Stimulated activated CD4-positive, alpha-beta T cell treated with anti-CD3 and anti-CD28 coated beads, Interleukin-12 subunit alpha, Interleukin-12 subunit beta, amount 100 ng/mL, for 24 hours (primary cell): ENCODE measurements at places on chromosomes 12 and 14.

DNA sequence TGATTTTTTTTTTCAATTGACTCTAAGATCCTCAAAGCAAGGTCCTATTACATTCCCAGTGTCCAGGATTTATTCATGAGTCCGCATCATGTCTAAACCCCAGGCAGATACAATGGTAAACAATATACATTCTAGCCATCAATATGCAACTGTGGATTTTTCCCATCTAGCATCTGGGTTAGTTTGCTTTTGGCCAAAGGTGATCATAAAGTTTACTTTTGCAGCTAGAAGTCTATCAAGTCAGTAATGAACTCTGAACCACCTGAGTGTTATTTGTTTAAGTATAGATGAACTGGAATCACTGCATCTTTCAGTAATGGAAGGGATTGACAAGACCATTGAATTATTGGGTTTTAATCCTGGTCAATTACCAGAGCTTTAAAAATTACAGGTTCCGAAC lies 80.8 kb downstream of the STON2 start:
- no peak for DNase-seq

DNA sequence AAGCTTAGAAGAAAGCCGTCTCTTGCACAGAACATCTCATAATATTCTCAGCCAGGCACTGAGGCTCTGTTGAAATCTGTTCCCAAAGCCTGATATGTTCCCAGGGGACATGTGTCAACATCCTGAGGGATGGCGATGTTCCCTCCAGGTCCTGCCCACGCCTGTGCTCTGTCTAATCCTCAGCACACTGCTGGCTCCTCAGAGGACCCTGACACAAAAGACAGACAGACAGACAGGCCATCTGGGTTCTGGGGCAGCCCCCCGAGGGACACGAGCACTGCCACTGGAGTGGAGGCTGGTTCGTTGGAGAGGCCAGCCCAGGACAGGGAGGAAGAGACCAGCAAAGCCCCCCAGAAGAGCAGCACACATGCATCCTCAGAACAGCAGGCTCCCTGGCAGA lies 27.8 kb downstream of the CHGA start:
- DNase-seq: no peak

- no peak for DNase-seq
Observed at GRCh38 chr12:110917961-110918360, 2.4 kb downstream of the MYL2 start.

DNA sequence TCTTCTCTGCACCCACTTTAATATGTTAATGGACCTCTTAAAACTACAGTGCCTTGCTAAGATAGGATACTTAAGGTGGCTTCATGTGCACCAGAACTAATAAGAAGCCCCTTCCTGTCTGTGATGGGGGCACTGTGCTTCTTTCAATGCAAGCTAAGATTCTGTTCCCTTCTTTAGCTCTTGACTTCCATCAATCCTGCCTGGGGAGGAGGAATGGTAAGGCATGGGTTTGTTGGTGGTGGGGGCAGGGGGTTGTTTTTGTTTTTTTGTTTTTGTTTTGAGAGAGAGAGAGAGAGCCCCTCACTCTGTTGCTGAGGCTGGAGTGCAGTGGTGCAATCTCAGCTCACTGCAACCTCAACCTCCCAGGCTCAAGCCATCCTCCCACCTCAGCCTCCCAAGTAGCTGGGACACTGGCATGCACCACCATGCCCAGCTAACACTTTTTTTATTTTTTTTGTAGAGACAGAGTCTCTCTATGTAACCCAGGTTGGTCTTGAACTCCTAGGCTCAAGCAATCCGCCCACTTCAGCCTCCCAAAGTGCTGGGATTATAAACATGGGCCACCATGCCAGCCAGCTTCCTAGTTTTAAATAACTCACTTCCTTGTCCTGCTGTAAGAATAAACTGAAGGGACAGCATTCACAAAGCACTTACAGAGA lies 4.5 kb upstream of the KRT3 start:
- no peak for DNase-seq

- peak; percentile 45 for DNase-seq
Observed at GRCh38 chr14:104676694-104677511, 12.5 kb upstream of the INF2 start.

DNA sequence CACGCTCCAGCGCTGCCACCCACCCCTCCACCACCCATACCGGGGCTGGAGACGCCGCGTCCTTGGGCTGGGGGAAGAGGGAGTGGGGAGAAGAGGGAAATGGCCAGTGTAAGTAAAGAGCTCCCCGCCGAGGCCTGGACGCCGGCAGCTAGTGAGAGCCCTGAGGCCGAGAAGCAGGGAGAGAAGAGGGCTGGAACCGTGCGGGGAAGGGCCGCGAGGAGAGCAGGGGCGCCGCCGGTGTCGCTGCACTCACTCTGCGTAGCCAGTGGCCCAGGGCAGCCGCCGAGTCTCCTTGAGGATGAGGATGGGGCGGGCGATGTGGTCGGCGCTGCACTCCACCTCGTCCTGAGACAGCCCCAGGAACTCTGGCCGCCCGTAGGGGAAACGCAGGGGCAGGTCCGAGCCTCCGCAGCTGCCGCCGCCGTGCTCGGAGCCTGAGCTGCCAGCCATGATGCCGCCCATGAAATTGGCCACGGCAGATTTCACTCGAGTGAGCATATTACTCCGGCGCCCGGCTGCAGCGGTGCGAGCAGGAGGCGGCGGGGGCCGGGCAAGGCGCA lies 631 bp downstream of the PPM1H start:
- DNase-seq: peak; percentile 0

DNA sequence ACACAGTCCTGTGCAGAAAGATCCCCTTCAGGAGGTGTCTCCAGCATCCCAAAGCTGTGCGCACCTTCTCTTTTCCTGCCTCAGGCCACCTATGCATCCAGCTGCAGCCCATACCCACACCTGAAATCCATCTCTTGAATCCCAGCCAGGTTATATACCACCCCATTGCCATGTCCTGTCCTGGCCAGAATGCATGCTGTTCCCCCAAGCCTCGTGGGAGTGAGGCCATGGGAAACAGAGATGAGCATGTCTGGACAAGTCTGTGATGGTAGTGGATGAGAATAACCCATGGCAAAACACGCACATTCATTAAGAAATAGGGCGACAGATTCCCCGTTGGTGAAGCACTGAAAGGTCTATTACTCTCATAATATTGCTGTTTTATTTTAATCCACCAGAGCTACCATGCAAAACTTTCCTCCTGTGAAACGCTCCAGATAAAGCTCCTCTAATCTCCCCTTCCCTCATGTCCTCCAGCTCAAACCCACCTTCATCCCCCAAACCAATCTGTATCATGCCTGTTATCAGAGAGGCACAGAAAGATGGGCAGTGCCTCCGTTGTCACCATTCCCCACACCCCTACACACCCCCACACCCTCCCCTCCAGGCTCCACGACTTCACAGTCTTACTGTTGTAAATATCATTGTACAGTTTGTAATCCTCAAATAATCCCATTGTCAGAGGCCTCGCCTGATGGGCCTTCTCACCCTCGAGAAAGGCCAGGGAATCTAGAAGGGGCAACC lies 97.5 kb upstream of the FKBP4 start:
- no peak for DNase-seq

DNA sequence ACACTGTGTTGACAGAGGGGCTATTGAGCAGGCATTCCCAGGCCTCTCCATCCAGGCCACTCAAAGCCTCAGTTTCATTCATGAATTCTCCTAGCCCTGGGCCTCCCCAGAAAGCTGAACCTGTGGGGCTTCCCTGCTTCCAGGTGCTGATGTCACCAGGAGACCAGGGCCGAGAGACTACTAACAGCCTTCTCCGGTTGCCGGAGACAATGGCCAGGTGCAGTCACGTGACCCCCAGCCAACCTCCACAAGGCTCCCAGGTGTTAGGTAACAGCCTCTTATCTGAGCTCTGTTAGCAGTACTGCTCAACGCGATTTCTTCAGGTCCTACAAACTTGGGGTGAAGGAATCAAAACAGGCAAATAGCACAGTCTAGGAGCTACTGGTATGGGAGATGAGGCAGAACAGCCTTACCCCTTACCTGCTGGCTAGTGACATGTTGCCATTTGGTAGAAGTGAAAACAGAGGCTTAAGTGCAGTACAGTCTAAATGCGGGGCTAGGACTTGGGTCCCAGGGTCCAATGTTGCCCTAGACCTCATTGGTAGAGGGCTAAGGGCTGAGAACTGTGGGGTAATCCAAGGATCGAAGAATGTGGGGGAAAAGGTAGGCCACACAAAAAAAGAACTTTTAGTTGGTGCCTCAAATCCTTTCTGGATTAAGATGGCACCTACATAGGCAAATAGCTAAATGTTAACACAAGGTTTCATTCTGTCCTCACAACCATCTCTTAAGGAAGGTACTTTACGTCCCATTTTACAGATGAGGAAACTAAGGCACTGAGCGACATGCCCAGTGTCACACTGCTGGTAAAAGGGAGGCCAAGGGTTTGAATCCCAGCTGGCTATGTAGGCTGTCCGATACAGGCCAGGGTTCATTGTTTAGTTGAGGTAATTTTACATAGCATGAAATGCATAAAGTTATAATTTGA lies 3.8 kb downstream of the CCDC88C start:
- DNase-seq: no peak

DNA sequence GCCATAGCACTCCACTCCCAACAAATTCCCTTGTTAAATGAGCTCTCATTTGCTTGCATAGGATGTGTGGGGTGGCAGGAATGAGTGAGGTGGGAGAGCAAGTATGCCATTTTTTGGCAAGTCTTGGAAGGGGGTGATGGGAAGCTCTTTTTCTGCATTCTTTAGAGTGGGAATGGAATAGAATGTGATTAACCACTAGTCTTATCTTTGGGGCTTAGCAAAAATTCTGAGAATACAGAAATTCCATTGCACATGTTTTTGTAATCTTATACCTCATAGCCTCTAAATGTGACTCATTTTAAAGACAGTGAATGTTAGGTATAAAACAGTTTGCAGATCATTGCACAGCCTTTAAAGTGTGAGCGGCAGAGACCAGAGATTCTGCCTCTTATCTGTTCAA lies 28.4 kb upstream of the NEDD1 start:
- no peak for DNase-seq

- no peak for DNase-seq
Observed at GRCh38 chr14:47710581-47710980, 35.2 kb upstream of the MDGA2 start.

DNA sequence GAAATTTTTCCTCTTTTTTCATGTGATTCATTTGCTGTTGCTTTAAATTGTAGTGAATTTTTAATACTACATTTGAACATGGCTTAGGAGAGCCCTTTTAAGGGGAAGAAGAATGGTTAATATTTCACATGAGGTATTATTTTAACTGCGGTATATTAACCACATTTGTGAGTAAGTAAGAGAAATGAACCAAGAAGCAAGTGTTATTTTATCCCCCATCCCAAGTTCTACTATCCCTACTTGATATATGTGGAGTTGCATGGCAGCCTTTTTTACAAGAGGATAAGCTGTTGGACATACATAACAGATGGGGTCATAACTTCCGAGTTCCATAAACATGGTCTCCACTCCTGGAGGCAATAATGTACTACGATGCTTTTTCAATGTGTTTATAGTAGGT lies 623.3 kb downstream of the LRFN5 start:
- DNase-seq: no peak

- DNase-seq: no peak
Observed at GRCh38 chr12:12294215-12295005, 27.6 kb upstream of the LRP6 start.

DNA sequence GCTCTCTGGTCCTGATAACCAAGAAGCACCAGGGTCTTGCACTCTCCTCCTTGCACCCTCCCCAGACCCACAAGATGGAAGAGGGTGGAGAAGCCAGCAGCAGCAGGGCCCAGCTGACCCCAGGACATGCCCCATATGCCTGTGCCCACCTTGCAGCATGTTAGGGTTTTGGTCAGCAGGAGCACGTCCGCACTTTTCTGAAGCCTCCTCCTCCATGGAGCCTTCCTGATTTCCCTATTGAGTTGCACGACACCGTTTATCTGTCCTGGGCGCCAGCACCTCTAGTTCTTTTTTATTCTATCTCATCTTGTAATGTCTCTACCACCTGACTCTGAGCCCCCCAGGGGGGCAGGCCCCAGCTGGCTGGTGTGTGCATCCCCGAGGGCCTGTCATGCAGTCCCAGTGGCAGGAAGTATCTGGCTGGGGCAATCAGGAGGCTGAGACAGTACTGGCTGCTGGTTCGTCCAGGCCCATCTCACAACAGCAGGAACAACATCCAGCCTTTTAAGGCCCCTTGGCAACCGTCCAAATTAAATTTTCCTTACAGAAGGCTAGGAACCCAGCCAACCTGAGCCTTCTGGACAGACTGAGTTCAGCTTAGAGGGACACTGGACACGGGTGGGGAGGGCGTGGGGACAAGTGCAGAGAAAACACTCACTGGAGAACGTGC lies 39.6 kb downstream of the CCDC85C start:
- no peak for DNase-seq

DNA sequence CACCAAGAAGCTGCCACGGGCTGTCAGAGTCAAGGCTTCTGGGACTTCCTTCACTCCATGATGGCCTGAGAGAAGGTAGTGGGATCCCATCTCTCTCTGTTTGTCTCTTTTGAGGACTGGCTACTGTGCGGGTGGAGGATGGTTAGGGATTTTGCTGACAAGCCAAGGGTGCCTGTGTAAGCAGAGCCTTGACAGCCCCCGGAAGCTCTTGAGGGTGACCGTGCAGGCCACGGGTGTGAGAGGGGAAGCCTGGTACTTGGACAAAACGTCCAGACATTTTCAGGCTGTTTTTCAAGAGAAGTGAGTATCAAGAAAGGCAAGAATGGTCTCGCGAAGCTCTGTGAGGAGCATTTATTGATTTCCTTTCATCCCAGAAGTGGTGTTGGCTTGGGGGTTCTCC lies 352.4 kb downstream of the DPF3 start:
- DNase-seq: no peak

- DNase-seq: no peak
Observed at GRCh38 chr12:59972905-59973304, 377.1 kb downstream of the SLC16A7 start.

DNA sequence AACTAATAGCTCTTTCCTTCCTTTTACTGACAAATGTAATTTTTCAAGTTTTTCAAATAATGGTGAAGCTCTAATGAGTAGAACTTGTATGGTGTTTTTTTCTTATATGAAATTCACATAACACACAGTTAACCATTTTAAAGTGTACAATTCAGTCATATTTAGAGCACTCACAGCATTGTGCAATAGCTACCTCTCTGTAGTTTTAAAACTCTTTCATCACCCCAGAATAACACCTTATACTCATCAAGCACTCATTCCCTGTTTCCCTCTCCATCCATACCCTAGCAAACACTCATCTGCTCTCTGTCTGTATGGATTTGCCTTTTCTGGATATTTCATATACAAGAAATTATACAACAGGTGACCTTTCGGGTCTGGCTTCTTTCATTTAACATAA lies 207.9 kb upstream of the SLC38A2 start:
- no peak for DNase-seq

- no peak for DNase-seq
Observed at GRCh38 chr12:30329281-30329680, 366.4 kb downstream of the IPO8 start.

- DNase-seq: no peak
Observed at GRCh38 chr12:15001733-15002382, 29.0 kb downstream of the PDE6H start.

GRCh38 chr12:51323317-51323960 lies 535 bp downstream of the BIN2 start:
- DNase-seq: no peak

GRCh38 chr14:60721326-60722106 lies 2.6 kb downstream of the SIX4 start:
- peak; percentile 50 for DNase-seq

- no peak for DNase-seq
Observed at GRCh38 chr12:104694711-104695110, 238.0 kb downstream of the CHST11 start.

GRCh38 chr14:29282169-29282568 lies 515.6 kb downstream of the FOXG1 start:
- no peak for DNase-seq

- no peak for DNase-seq
Observed at GRCh38 chr14:56528927-56529326, 50.7 kb upstream of the TMEM260 start.

- DNase-seq: no peak
Observed at GRCh38 chr14:104977681-104978653, at the start of gene AHNAK2. AHNAK2 (minus strand) TSS chr14:104978374; CDS start chr14:104978237, 137 bp downstream.
